ENCODE measurements at places on chromosomes 4 and X.
A peak's percentile ranks its signal among the peaks of the same experiment; 100 is the strongest.

GRCh38 chrX:108224727-108225621, 133.4 kb downstream of the ATG4A start:
- peak; percentile 1 for DNase-seq

GRCh38 chrX:118220509-118220908, 103.9 kb upstream of the KLHL13 start:
- DNase-seq: no peak

- no peak for DNase-seq
Observed at GRCh38 chrX:10015355-10015722, 48.2 kb downstream of the CLDN34 start.

- DNase-seq: no peak
Observed at GRCh38 chr4:113945906-113946305, 33.5 kb downstream of the ARSJ start.

GRCh38 chr4:40144716-40145115, 52.1 kb upstream of the RHOH start:
- no peak for DNase-seq

- peak; percentile 3 for DNase-seq
Observed at GRCh38 chr4:25441519-25442117, 64.6 kb downstream of the ANAPC4 start.

- no peak for DNase-seq
Observed at GRCh38 chrX:101287402-101287801, 3.7 kb downstream of the TAF7L start.

DNA sequence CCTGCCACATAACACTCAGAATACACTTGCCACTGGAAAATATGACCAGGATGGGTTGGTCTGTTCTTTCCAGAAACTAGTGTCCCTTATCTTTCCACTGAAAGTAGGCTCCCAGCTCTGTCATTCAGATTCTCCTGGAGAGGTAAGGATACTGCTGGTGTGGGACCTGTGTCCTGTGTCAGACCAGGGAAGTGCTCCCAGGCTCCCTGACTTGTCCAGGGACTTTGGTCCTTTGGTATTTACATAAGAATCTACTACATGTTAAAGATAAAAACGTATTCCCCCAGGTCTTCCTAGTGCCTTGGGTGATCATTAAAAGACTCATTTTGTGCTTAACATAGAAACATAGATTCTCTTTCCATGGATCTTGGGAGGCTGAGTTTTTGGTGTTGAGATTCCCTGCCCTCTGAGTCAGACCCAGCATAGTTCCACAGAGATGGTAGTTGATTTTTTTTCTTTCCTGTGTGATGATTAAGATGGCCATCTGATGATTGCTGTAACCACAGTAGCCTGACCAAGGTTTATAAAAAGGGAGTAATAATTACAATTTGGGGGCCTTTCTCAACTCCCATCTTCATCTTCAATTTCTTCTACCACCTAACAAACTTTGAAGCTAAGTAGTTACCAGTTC, 159.8 kb upstream of the JADE1 start:
- DNase-seq: no peak

GRCh38 chr4:101259876-101260275, 87.5 kb downstream of the PPP3CA start:
- no peak for DNase-seq

DNA sequence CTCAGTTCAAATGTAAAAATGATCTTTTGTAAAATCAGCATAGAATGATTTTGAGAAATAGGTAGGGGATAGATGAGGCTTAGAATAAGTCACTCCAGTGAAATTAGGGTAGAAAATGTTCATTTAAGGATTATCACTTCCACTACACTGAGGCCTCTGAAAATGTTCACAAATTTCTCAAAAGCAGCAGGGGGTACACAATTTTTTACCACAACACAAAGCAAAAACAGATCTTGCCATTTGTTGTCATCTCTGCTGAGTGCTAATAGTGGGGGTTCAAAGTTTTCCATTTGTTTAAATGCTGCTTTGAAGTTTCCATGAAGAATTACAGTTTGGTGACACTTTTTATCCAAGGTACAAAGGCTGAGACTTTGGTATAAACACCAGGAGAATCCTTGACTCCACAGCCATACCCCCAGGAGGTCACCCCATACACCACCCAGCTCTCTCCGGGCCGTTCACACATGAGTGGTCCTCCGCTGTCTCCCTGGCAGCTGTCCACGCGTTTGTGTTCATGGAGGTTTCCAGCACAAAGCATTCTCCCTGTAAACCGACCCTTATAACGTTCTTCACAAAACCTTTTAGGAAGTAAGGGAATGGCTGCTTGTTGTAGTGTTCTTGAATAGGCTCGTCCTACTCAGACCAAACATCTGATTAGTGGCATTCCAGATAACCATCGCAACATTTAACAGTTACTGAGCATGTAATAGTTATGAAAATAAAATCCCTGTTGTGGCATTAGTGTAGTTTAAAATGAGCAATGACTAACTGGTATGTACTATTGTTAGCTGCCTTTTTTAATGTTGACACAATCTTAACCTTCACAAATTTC, 71.0 kb downstream of the PRSS12 start:
- no peak for DNase-seq

- no peak for DNase-seq
Observed at GRCh38 chrX:40402831-40403533, 177.8 kb upstream of the ATP6AP2 start.

GRCh38 chr4:146255463-146255862, 41.1 kb downstream of the REELD1 start:
- DNase-seq: no peak

- no peak for DNase-seq
Observed at GRCh38 chr4:7812921-7813320, 126.7 kb downstream of the AFAP1 start.

DNA sequence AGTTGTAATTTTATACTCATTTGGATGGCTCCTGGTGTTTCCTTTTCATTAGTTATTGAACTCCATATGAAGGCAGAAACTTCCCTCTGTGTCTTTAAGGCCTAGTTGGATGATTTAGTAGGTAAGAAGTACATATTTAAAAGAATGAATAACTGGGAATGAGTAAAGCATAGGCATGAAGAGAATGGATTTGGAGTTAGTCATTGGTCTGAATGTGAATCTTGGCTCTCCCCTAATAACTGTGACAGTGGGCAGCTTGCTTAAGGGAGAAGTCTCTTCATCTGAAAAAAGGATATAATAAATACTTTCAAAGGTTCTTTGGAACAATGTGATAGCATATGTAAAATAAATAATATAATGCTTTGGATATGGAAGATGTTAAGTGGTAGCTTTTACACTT, 13.2 kb downstream of the SNX25 start:
- no peak for DNase-seq

DNA sequence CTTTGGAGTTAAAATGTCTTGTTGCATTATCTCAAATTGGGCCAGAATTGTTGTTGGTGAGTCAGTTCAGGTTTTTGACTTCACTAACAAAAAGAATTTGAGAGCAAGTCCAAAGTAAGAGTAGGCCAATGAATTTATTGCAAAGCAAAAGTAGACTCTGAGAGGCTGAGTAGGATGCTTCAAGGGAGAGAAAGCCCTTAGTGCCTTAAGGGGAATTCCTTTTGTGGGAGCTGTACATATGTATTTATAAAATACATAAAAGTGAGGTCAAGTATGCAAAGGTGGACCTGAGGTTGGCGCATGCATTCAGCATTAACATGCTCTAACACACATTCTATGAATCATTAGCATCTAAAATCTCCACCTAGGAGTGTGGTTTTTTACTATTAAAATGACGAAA, 565.4 kb downstream of the GRXCR1 start:
- no peak for DNase-seq

- peak; percentile 59 for DNase-seq
Observed at GRCh38 chr4:119933606-119934005, 133.0 kb downstream of the MAD2L1 start.

DNA sequence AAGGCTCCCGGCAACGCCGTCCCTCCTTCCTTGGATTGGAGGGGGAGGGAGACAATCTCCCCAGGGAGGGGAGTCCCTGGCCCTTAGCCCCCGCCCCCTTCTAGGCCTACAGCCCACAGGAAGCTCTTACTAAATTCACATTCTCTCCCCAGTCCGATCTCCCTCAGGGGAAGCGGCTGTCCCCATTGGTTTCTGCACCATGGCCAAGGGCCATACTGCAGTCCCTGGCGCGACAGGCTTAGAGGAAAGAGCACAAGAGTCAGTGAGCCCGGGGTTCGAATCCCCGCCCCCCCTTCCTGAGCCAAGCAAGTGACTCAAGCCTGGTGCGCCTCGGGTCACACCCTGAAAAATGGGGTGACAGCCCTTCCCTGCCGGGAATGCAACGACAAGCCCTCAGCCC, 1.1 kb downstream of the ABLIM2 start:
- DNase-seq: no peak

DNA sequence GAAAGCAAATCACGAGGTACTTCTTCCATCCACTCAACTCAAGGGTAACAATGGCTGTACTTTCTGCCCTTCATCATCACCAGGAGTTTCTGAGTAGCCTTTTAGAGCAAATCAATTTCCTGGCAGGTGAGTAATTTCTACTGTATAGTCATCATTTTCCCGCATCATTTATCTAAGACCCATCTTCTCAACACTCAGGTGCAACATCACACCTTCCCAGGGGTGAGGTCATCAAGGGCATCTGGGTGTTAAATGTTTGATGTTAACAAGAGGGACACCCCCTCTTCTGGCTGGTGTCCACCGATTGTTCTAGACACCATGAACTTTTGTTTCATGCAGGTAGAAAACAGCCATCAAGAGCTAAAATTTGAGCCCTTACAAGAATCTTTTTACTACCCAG, 313.4 kb upstream of the MAGEB2 start:
- DNase-seq: no peak

DNA sequence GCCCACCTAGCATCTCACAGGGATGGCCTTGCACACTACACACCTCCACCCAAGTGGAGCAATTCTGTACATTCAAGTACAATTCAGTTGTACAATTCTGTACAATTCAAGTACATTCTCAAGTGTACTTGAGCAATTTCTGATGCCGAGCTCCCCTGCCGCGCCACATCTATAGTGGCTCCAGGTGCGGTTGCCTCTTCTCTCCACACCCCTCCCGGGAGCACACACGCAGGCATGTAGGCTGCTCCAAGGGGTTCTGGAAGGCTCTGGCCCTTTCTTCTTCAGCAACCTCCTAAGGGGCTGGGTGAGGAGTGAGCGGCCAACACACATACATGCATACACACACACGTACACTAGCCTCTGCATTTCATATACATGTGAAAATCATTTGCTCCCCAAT, 18.9 kb upstream of the DUSP9 start:
- no peak for DNase-seq

DNA sequence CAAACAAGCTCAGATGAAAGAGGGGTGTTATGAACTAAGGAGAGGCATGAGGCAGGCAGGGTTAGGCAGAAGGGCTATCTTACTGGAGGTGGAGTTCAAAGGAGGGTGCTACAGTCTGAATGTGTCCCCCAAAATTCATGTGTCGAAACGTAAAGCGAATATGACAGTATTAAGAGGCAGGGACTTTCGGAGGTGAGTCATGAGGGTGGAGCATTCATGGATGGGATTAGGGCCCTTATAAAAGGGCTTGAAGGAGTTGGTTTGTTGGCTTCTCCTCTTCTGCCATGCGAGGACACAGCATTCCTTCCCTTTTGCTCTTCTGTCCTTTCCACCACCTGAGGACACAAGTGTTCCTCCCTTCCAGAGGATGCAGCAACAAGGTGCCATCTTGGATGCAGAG, 22.9 kb downstream of the APLN start:
- DNase-seq: no peak

- no peak for DNase-seq
Observed at GRCh38 chrX:136679531-136679930, 31.6 kb downstream of the CD40LG start.

DNA sequence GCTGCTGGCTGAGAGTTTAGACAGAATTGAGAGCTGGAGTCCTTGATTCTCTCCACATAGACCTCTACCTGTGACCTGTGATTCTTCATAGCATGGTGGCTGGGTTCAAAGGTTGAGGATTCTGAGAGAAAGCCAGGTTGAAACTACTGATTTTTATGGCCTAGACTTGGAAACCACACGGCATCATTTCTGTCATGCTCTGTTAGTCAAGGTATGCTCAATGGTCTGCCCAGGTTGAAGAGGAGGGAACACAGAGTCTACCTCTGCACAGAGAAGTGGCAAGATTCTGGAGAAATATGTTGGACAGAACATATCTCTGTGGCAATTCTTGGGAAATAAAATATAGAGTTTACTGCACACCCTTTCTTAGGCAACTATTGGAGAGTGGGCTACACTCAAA, 57.2 kb upstream of the CXorf66 start:
- DNase-seq: no peak

GRCh38 chr4:182562350-182562749, 319.1 kb downstream of the TENM3 start:
- no peak for DNase-seq

GRCh38 chr4:150402871-150403272, 179.1 kb upstream of the MAB21L2 start:
- peak; percentile 35 for DNase-seq

DNA sequence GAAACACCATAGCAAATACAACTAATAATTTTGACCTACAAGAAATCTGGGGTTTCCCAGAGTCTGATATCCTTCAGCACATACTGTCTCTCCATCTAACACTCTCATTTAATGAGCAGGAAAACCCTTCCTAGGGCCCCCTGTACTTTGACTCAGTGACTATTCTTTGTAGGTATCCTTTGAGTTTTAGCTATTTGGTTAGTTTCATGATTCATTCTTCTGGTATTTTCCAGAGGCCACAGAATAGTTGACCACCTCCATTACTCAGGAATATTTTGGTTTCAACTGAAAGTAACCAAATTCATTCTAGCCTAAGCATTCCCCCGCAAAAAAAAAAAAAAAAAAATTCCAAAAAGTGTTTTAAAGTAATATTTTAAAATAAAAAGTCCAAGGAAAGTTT, 140.0 kb downstream of the IDS start:
- no peak for DNase-seq

DNA sequence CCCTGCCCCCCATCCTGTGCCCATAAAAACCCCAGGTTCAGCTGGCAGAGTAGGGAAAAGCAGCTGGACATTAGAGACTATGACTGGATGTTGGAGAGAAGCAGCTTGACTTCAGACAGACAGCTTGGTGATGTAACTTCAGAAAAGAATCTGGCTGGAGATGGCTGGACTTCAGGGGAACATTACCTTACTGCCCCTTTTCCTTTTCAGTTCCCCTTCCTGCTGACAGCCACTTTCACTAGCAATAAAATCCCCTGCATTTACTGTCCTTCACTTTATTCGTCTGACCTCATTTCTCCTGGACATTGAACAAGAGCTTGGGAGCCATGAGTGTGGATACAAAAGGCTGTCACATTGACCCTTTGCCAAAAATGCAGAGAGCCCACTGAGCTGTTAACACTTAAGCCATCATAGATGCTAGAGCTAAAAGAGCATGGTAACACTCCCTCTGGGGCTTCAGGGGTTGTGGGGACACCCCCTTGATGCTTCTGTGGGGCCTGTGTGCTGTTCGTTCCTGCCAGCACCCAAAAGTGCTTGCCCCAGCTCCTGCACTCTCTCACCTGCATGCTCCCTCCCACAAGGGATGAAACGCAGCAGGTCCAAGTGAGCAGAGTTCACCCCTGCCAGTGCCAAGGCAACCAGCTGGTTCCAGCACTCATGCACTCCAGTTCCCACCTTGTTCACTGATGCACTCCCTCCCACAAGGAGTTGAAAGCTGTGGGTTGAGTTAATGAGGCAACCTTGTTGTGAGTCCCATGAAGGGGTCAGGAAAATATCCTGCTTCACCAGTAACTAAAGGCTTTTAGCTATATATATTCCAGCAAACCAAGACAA, 263.8 kb upstream of the NDST3 start:
- no peak for DNase-seq

Data from NCI-H1436 treated with DMSO at 0.1 percent for 48 hours (cell line).